RPMI7951 (cell line): ENCODE measurements at places on chromosomes 12 and 14.

GRCh38 chr14:75993567-75994041 lies 8.0 kb downstream of the IFT43 start:
- DNase-seq = no peak

- DNase-seq = no peak
Measured at GRCh38 chr12:57733928-57734327, 4.6 kb downstream of the AGAP2 start.

- no peak for DNase-seq
Measured at GRCh38 chr12:95487024-95487423, 13.1 kb downstream of the METAP2 start.

DNA sequence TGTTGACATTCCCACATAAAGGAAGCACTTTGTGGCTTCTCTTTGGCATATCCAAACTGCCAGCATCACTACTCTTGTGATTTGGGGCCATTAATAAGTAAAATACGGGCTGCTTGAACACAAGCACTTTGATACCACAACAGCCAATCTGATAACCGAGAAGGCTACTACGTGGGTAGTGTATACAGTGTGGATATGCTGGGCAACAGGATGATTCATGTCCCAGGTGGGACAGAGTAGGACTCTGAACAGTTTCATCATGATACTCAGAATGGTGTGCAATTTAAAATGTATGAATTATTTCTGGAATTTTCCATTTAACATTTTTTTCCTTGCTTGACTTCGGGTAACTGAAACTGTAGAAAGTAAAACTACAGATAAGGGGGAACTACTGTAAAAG lies 225.0 kb upstream of the DDHD1 start:
- no peak for DNase-seq

DNA sequence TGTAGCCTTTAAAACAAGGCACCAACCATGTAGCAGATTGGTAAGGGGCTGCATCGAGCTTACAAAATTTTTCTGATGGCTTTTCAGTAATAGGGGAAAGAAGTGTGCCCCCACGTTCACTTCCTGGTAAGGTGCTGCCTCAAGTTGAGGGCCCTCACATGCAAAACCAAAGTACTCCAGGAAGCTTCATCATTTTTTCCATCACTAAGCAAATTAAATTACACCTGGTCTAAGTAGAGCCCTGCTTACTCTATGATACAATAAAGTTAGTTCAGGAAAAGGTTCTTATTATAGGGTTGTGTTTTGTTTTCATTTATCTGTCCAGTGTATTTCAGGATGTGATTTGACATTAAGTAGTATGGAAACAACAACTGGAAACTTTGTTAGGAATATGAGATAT lies 15.0 kb upstream of the AKAP5 start:
- DNase-seq = no peak

DNA sequence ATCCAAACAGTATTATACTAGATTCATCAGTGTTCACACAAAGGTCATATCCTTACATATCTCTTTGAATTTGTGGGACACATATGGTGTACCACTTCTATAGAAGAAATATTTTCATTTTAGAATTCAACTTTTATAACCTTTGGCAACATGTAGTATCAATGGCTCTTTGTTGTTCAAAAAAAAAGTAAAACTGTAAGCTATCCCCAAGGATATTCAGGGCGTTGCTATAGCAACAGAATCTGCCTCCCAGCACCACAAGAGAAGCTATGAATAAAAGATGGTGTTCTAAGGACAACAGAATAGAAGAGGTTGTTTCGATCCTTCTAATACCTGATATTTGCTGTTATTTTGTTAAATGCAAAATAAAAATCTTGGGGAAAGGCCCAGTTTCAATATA lies 139.3 kb downstream of the BRMS1L start:
- no peak for DNase-seq

DNA sequence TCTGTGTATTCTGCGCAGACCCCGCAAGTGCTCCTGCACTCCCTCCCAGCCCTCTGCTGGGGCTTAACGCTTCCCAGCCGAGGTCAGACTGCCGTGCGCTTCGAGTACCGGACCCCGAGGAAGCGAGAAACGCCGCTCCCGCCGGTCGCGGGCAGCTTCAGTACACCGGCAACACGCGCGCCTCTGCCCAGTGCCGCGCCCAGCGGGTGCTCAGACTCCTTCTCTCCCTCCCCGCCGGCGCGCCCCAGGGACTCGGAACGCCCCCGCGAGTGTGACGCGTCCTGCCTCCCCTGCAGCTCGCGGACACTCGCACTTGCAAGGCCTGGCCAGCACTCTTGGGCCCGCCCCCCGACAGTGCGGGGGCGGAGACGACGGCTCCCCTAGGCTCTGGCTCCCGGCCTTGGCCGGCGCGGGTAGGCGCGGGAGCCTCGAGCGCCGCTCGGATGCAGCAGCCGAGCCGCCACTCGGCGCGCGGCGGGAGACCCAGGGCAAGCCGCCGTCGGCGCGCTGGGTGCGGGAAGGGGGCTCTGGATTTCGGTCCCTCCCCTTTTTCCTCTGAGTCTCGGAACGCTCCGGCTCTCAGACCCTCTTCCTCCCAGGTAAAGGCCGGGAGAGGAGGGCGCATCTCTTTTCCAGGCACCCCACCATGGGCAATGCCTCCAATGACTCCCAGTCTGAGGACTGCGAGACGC lies at the start of gene PTGER2:
TSS of gene PTGER2 (plus strand) at position 410 of the 692 bp plus-strand sequence. CDS start at position 647, 237 bp downstream.
- DNase-seq = peak; percentile 87

- DNase-seq = peak; percentile 59
Measured at GRCh38 chr12:31205054-31205453, 120.9 kb downstream of the SINHCAF start.

DNA sequence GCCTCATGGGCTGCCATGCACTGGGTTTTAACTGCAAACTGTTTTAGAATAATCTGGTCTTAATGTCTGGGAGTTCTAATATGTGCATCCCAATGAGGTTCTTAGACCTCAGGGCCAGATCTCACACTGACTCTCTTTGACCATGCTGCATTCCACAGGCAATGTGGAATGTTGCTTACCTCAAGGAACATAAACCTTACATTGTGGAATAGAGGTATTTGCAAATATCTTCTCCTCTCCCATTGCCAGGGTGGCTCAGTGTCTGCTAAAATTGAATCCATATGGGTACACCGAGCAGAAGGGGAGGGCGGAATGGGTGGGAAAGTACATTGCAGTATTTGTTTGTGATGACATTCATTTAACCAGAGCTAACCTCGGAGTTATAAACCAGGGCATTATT lies 78.6 kb downstream of the CHST11 start:
- peak; percentile 47 for DNase-seq

DNA sequence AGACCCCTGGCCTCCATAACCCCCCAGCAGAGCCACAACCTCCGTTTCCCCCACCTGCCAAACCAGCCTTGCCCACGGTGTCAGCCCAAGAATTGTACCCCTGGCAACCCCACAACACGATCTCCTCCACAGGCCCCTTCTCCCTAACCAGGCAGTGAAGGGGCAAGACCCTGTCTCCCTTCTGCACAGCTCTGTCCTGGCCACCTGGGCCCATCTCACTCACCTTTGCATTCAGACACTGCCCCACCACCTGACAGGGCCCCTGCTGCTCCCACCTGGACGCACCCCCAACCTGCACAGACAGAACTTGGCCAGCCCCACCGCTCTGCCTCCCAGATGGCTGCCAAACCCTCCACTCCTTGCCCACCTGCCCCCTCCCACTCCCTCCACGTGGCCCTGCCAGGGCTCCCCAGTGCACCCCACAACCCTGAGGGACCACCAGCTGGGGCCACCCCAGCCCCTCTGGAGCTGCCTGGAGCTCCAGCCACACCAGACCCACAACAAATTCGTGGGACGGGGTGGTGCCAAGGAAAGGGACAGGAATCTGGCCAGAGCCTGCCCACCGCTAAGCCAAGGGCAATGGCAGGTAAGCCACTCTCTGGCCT lies 11.8 kb downstream of the AHNAK2 start:
- DNase-seq = no peak

DNA sequence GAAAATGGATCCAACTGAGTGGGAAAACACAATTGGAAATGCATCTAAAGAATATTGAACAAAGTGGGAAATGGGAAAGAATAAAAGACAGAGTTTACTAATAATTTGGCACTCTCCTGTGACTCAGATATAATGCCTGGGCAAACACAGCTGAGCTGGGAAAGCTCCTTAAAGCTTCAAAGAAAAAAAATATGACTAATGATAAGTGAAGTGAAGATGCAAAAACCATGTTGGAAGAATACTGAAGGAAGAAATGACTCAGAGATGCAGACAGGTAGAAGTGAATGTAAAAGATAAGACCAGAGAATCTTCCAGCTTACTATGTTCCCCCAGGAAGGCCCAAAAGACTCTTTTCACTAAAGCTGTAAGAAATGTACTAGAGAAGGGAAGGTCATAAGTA lies 62.4 kb upstream of the FOXG1 start:
- peak; percentile 3 for DNase-seq

GRCh38 chr14:44914849-44915248 lies 46.9 kb downstream of the KLHL28 start:
- DNase-seq = peak; percentile 9

GRCh38 chr12:103326190-103326589 lies 169.6 kb downstream of the C12orf42 start:
- DNase-seq = no peak

DNA sequence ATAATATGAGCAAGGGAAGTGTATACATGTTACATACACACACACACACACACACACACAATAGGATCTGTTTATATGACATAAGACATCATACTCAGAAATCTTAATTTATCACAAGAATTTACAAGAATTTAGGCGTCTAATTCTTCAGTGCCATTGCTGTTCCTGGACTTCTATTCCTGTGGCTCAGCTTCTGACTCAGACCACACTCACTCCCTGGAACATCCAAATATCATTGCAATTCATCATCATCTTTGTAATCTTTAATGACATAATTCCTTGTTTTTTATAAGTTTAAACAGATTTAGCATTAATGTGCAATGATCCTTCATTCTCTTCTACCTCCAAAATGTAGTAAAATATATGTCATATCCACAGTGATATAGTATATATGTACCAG lies 544.2 kb downstream of the FOXG1 start:
- peak; percentile 24 for DNase-seq

DNA sequence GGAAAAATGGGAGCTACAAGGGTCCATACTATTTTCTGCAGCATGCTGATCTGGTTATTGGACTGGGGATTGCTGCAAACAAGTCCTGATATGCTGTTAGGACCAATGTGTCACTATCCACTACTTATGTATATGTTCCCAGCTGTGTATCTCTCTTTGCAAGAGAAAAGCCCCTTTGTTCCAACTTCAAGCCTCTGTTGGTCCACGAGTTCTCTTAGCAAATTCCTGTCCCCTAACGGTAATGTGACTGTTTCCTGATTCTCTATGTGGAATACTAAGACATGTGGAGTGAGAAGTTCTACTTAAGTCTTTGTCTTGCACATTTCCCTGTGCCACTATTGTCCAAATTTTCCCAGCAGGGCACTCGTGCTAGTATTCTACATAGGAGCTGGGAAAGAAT lies 557.7 kb downstream of the FSCB start:
- no peak for DNase-seq

- no peak for DNase-seq
Measured at GRCh38 chr12:132064631-132065030, 79.5 kb downstream of the DDX51 start.

DNA sequence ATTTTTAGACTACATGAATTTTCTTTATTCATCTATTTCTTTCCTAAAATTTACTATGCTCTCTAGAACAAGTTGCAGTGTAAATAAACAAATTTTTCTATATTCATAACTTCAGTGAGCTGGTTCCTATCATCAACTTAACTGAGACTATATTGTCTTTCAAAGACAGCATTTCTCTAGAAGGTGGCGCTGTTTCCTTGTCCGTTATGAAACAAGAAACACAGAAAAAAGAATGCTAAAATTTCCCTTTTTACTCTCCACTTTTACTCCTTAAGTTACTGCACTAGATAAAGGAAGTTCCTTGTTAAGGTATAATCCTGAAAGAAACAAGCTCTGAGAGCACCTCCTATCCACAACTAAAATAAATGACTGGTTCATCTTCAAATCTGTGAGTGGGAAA lies 8.2 kb upstream of the CLEC2A start:
- DNase-seq = no peak

- DNase-seq = no peak
Measured at GRCh38 chr14:63483315-63483714, 59.9 kb downstream of the PPP2R5E start.

DNA sequence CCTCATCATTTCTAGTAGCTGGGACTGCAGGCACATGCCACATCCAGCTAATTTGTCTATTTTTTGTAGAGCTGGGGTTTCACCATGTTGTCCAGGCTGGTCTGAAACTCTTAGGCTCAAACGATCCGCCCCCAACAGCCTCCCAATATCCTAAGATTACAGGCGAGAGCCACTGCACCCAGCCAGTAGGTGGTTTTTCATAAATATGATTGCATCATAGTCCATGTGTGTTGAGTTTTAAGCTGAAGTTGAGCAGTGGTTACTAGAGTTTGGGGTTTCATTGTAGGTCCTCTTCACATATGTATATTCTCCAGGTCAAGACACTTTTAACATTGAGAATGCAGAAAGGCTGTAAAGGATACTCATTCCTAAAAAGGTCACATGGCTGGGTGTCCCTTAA lies 13.1 kb upstream of the TNS2 start:
- no peak for DNase-seq

DNA sequence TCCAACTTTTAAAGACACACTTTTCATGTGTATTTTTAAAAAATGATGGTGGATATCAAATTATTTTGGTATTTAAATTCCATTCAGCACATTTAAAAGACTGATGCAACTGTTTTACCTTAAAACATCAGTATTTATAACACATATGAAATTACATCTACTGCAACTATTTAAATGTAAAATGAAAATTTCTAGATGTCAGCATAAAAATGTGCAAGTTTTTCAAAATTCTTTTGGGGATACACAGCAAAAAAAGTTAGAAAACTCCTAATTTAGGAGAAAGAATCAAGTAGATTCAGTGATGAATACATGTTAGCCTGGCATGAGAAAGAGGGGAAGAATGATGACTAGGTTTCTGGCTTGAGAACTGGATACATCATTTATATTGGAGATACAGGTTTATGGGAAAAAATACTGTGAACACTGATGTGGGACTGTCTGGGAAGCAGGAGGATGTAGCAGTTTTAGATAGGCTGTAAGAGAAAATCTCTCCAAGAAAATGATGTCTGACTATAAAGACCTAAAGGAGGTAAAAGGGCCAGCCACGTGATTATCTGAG lies 9.2 kb downstream of the SOS2 start:
- no peak for DNase-seq

DNA sequence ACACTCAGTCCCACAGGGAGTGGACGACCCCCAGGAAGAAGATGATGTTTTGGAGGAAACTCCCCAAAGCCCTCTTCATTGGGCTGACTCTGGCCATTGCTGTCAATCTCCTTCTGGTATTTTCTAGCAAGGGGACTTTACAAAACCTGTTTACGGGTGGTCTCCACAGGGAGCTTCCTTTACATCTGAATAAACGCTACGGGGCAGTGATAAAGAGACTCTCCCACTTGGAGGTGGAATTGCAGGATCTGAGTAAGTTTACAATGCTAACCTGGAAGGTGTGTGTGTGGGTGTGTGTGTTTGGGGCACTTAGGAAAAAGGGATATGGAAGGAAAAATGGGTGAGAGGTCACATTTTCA lies 416 bp downstream of the GALNT8 start:
- no peak for DNase-seq

GRCh38 chr14:74517731-74518130 lies 24.2 kb downstream of the ISCA2 start:
- no peak for DNase-seq

GRCh38 chr14:68578597-68578996 lies 214.3 kb downstream of the ZFP36L1 start:
- no peak for DNase-seq

GRCh38 chr14:85532374-85533022 lies 2.6 kb downstream of the FLRT2 start:
- DNase-seq = no peak

- no peak for DNase-seq
Measured at GRCh38 chr12:12450043-12450471, 93.2 kb downstream of the BORCS5 start.
